Stimulated activated CD8-positive, alpha-beta memory T cell treated with anti-CD3 and anti-CD28 coated beads, Interleukin-4, amount 100 ng/mL, for 48 hours (primary cell): ENCODE measurements at places on chromosomes 3 and 15.

GRCh38 chr3:39466988-39467387 is 492 bp upstream of the MOBP start:
- no peak for DNase-seq

DNA sequence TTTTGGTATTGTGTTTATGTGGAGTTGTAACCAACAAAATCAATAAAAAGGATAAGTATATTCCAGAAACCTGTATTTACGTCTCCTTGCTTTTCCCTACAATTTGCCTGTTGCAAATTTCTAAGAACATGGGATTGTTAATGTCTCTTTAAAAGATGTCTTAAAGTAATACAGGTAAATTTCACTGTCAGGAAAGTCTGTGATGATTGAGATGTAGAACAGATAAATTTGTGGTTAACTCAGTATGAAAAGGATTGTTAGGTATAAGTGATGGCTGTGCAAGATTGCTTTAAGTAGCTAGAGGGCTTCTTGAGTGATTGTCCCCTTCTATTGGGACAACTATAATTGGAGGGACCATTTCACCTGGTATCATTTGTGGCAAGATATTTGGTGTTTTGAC is 6.8 kb downstream of the PTPRG start:
- DNase-seq, result no peak

- DNase-seq, result no peak
These were observed 506.4 kb upstream of the ADAMTS9 start for GRCh38 chr3:65194047-65194714.

DNA sequence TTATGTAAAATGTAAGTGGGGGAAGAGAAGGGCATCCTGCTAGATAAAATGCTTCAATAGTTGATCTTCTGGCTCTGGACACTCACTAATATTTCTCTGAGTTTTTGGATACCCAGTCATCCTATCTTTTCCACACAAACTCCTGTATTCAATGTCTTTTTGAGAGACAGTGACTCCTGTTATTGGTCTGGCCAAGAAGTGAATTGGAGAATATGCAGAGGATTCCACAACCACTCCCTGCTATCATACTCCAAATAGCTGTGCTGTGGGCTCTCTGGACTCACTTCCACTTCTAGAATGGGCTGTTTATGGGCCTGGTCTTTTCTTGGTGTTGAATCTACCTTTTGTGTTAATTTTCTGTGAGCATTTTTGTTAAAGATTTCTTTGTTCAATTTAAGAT is 376.8 kb downstream of the NLGN1 start:
- DNase-seq, result no peak

- no peak for DNase-seq
These were observed 34.3 kb upstream of the CD47 start for GRCh38 chr3:108125153-108125543.

DNA sequence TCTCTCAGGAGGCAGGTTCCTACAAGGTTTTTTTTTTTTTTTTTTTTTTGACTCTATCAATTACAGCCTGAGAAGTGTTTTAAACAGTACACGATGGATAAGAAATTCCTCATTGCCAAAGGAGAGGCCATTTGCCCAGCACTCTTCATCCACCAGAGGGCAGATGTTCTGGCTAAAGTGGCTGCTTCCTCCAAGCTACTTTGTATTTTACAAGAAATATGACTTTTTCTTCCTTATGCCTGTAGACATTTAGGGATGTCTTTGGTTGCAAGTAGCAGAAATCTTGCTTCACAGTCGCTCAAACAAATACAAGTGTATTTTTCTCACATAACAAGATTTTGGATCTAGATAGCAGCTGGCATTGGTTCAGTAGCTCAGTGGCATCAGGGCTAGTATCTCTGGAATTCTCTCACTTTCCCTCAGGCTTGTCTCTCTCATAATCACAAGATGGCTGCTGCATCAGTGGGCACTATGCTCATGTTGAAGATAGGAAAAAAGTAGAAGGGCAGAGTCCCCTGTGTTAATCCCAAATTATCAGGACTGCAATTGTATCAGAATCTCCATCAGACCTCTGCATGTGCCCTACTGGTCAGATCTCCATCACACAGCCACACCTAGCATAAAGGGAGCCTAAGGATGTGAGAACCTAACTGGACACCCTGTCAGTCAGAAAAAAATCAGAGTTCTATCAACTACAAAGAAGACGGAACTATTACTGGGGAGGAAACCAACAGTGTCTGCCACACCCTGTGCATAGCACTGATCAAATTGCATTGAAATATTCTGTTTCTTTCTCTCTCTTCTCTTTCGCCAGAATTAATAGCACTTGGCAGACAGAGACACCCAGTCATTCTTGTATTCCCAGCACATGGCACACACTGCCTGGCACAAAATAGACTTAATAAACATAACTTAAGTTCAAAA is 138.9 kb upstream of the COL8A1 start:
- DNase-seq, result no peak

GRCh38 chr3:139113993-139114375 is 69.3 kb upstream of the PRR23C start:
- DNase-seq, result no peak

DNA sequence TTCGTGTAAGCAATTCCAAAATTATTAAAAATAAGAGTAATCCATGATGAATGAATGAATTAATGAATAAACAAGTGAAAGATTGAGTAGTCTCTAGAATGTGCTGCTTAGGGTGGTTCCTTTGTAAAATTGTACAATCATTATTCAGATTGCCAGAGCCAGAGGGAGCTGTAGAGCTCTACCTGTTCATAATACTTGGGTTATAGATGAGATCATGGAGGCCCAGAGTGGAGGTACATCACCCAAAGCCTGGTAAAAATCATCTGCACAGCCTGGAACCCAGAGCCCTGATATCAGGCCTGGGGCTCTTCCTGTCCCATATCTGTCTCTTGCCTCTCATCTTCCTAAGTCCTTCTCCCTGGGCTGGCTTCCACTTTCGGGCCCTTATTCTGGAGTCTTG is 297.2 kb downstream of the RPLP1 start:
- no peak for DNase-seq

DNA sequence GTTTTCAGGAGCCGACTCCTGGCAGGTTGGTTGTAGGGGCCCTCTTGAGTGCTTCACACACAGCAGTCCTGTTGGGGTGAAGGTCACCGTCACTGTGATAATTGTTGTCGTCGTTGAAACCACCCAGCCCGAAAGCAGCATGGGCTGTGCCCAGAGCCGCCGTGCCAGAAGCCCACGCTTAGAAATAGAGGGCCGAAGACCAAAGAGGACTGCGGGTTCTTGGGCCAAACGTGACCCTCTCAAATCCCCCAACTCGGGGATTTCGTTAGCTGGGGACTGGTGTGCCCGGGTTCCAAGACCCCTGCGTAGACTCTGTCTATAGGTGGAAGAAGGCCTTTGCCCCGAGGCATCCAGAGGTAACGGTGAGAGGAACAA is 7.5 kb upstream of the ADAMTS17 start:
- no peak for DNase-seq

- no peak for DNase-seq
These were observed 617.1 kb downstream of the NR2F2 start for GRCh38 chr15:96947296-96948229.

DNA sequence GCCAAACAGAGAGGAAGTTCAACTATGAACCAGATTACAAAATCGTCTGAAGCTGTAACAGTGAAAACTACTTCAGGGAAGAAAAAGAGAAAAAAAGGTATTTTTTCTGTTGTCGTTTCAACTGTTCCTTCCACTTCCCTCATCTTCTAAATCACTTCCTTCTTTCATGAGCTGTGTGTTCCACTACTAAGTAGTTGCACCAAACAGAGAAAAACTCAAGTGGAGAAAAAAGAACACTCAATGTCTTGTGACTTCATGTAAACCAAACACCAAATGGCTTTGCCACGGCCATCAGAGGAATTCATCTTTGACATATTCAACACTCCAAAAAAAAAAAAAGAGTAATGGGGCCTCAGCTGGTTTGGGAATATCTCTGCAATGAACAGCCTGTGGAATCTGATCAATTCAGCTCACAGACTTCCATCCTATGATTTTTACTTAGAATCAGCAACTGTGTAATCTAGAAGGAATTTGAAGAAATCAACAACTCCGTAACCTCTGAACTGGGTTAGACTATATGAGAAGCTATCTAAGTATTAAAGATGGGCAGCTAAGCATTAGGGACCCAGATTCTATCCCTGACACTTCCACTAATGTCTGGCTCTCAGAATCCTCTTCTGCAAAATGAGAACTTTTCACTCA is 47.5 kb upstream of the RNF7 start:
- DNase-seq, result no peak

GRCh38 chr15:65369651-65370050 is 8.2 kb downstream of the IGDCC3 start:
- no peak for DNase-seq

- DNase-seq, result no peak
These were observed 17.7 kb downstream of the FRMD4B start for GRCh38 chr3:69368129-69368741.

DNA sequence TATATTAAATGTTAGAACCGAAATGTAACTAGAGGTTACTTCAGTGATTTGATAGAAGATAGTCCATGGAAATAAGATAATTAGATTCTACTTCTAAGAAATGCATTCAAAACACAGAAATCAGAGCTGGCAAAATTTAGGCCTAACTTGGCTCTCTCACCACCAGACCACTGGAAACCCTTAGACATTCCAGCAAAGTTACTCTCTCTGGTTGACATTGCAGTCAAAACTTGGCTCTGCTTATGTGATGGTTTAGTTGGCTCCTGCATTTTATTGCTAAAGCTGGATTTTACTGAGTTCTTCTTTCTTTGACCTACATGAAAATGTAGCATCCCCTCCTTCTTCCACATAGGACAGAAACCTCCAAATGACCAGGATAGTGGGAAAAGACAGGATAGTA is 35.4 kb upstream of the CBLB start:
- DNase-seq, result no peak

- DNase-seq, result no peak
These were observed 43.7 kb downstream of the CCR4 start for GRCh38 chr3:32995098-32995497.

- DNase-seq, result no peak
These were observed 9.5 kb downstream of the EPB42 start for GRCh38 chr15:43211224-43211735.

DNA sequence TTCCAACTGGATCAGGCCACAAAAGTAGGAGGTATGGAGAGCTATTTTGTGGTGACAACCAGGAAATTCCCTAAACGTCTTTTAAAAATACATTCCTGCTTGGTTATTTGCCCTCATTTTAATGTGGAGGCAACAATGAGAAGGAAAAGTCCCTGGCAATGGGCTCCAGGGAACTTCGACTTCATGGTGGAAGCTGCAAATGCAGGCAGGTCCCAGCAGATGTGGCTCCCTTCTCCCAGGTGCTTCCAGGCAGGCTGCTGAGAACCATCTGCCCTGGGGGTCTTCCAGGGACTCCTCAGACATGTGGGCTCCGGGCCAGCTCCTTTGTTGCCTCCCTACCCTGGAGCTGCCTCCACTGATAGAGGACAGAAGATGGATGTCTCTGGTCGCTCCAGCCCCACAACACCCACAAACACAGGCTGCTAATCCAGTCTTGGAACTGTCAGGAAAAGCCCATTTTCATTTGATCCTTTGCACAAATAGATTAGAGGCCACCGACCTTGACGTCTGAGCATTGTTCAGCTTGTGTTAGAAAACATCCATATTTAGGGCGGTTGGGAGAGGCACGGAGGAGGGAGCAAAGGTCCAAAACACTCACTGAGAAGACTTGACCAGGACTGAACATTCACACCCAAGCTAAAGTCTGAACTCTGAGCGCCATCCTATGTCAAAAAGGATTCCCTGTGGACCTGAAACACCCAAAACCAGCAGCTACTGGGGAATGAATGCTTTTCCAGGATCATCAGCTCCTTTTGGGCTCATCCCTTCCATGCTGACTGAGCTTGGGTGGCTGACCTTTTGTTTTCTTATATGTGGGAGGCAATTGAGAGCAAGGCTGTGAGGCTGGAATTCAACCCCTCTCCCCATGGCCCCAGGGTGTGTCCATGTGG is 30.2 kb upstream of the SLCO2A1 start:
- no peak for DNase-seq

DNA sequence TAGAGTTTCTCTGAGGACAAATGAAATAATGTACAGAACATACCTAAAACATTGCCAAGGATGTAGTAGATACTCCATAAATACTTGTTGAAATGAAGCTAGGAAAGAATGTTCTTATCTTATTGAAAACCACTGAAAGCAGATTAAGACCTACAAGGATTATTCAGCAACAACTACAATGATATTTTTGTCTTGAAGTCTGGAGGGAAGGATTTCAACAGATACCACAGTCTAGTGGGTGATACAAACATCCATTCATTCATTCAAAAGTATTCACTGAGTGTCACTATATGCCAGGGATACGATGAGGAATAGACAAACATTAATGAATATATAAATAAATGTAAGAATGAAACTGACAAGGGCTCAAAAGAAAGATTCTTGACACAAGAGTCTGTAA is 74.7 kb upstream of the THBS1 start:
- no peak for DNase-seq
